ENCODE measurements at places on chromosomes 12 and 14.

DNA sequence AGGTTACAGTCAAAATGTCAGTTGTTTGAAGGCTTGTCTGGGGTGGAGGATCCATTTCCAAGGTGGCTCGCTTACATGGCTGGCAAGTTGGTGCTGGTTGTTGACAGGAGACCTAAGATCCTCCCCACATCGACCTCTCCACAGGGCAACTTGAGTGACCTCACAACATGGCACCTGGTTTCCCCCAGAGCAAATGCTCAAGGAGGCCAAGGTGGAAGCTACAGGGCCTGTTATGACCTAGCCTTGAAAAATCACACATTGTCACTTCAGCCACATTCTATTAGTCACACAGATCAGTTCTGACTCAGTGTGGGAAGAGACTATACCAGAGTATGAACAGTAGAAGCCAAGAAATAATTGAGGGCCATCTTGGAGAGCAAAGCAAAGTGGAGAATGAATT, 11.3 kb upstream of the GNG2 start:
- no peak for DNase-seq

DNA sequence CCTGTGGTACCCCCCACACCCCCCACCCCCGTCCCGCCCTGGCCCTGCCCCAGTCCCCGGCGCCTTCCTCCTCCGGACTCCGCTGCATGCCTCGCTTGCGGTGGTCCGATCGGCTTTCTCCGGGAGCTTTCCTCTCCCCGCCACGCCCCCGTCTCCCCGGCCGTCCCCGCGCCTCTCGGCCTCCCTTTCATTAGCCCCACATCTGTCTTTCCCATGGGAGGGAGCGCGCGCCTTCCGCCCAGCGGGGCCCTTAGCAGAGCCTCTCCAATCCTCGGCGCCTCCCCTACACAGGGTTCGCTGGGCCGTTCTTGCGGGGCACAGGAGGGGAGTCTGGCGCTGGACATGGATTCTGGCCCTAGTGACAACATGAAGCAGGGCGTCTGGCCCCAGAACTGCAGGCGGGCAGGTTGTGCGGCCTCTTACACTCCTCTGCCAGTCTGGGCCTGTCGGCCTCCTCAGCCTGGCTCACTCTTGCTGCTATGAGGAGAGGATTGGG, 1.5 kb upstream of the EFS start:
- DNase-seq = no peak

- no peak for DNase-seq
Measured at GRCh38 chr14:79881299-79881698, 330.0 kb downstream of the DIO2 start.

- no peak for DNase-seq
Measured at GRCh38 chr12:106369624-106370346, 12.2 kb downstream of the POLR3B start.

DNA sequence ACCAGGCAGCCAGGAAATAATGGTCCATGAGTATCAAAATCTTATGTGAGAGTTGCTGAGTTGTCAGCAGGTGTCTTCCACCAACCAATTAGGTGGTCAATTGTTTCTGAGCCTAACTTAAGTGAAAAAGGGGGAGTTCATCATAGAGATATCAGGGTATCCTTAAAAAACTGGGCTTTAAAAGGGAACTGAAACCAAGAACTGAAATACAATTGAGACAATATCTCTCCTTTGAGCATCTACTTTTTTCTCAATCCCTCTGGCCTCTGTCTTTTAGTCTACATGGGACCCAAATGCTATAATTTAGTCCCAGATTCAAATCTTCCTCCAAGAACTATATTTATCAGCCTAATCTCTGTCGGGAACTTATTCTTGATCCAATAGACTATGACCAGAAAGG, 201.0 kb downstream of the BTG1 start:
- DNase-seq = no peak

- no peak for DNase-seq
Measured at GRCh38 chr14:32006263-32007110, 70.6 kb upstream of the ARHGAP5 start.

GRCh38 chr14:80080601-80081000, 130.7 kb downstream of the DIO2 start:
- no peak for DNase-seq

DNA sequence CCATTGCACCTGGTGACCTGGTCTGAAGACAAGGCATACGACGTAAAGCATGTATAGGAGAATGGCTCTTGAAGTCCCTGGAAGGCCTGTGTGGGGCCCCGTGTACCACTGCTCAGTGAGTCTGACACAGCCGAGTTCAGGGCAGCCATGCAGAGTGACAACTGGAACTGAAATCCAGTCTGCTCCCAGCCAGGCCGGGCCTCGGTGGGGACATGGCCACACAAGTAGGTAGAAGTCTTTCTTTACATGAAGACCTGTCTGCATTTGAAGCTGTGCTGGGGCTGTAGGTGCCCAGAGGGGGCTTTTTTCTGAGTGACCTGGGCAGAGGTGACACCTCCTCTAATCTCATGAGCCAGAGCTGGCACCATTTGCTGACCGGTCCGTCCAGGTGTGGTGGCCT, 35.7 kb downstream of the ADGRD1 start:
- DNase-seq = no peak

GRCh38 chr14:30854492-30854891, 19.9 kb upstream of the COCH start:
- no peak for DNase-seq

GRCh38 chr14:60639674-60640073, 9.6 kb downstream of the SIX1 start:
- no peak for DNase-seq

DNA sequence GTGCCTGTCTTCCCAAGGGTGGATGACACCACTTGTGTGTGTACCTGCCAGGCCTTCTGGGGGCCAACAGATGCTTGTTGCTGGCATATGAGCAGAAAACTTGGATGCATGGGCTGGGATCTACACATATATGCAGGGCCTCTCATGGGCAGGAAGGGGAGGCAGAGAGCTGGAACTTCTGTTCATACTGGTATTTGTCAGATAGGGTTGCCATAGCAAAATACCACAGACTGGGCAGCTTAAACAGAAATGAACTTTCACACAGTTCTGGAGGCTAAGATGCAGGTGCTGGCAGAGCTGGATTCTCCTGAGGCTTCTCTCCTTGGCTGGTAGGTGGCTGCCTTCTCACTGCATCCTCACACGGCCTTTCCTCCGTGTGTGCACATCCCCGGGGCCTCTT, 121.8 kb downstream of the SUDS3 start:
- DNase-seq = no peak

DNA sequence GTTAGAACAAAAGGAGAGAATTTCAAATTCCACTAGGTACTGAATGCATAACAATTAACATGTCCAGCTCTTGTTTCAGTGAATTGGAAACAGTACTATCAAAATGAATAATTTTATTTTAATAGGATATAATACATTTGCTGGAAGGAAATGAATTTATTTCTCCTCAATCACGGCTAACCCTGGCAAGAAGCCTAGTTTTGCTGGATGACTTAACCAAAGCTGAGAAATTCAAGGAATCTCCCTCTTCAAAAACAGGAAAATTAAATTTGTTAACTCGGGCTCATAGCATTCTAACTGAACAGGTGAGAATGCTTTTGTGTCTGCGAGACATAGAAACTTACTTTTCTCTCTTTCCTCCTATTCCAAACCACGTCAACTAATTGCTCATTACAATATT, 163.5 kb upstream of the NEDD1 start:
- no peak for DNase-seq

DNA sequence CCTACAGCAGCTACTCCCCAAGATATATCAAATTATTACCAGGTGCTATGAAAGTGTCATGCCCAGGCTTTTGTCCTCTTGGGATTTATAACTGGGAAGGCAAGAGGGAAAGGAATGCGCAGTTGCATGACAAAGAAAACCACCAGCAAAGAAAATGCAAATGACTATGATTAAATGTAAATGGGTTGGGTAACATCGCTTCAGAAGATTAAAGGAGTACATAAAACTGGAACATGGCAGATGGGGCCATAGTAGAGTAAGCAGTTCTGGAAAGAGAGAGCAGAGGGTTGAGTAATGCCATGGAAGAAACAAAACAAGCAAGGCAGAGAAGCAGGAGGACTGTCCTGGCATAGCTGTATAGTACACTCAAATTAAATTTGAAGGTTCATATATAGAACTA, 493.1 kb downstream of the NOVA1 start:
- no peak for DNase-seq

- DNase-seq = no peak
Measured at GRCh38 chr12:40158592-40159111, 52.8 kb upstream of the SLC2A13 start.

- DNase-seq = no peak
Measured at GRCh38 chr12:37565112-37565511, 751.5 kb upstream of the ALG10B start.

DNA sequence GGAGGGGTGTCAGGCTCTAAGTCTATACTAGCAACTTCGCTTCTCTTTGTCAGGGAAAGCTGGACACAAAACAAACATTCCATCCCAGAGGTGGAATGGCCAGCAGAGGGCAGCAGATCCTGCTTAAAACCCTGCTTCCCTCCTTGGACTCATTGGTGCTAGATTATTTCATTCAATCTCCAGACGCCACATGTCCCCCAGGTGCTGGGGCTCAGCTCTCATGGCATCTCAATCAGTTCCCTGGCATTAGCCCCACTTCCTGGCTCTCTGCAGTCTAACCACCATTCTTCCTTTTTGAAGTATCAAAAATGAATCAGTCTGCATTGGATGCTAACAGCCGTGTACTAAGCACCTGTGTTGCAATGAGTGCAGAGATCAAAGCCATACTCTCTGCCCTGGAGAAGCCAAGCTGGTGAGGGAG, 8.1 kb upstream of the PPP1R1A start:
- DNase-seq = peak; percentile 64

- DNase-seq = no peak
Measured at GRCh38 chr12:90653040-90653439, 301.9 kb downstream of the CCER1 start.

DNA sequence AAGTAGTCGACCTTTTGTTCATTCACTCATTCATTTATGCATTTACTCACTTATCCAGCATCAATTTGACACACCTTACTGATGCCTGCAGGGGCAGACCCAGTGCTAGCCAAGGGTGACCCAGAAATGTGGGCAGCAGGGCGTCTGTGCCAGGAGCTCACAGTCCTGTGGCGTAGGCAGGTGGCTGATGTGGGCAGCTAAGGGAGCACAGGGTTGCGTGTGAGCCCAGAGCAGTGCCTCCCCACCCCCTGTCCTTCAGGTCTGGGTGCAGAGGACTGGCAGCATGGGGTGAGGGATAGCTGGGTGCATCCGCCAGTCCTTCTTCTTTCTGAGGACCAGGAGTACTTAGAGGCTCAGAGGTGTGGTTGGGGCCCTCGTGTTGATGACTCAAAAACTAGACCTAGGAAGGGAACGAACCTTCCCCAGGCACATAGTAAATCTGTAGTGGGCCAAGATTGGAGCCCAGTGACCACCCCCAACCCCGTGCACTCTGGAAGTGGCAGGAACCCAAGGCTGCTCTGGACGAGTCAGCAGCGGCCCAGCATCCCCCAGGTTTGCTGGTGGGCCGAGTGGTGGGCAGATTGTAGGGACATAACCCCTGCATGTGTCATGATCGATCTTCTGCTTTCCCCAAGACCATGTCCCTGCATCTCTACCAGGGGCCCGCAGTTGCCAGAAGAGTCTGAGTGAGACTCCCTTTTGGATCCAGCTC, 63.9 kb downstream of the BEGAIN start:
- DNase-seq = no peak

GRCh38 chr14:73997108-73997943, 21.8 kb downstream of the ENTPD5 start:
- no peak for DNase-seq

- DNase-seq = no peak
Measured at GRCh38 chr14:29587046-29587445, 340.6 kb downstream of the PRKD1 start.

DNA sequence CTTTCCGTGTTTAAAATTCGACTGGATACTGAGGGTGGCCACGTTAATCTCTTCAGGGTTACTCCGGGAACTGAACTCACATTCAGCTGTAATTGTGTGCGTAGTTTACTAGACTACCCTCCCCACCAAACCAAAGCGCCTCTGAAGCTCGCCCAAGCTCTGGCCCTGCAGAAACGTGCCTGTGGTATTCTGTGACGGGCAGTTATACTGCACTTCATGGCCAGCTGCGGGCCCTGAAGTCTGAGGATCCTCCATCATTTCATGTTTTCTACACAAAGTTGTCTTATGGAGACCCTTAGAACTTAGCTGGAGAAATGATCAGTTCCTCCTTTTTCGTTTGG, 688 bp downstream of the ZNF26 start:
- no peak for DNase-seq

DNA sequence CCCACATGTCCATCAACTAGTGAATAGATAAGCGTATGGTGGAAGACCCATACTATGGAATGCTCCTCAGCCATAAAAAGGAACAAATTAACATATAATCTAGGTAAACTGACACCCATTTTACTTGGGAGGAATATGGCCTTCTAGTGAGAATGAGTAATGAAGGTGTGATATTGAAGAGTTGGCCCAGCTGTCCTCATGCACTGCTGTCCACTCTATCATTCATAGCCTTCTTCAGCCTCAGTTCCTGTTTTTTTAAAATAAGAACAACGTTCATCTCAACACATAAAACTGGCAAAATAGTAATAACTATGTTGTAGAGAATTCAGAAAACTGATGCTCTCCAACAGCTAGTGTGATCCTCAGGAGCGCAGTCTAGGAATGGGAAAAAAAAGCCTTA, 26.5 kb upstream of the OXA1L start:
- no peak for DNase-seq

- no peak for DNase-seq
Measured at GRCh38 chr12:95820096-95820703, 29.6 kb upstream of the NTN4 start.

GRCh38 chr12:105427883-105428282, 97.4 kb downstream of the C12orf75 start:
- no peak for DNase-seq

DNA sequence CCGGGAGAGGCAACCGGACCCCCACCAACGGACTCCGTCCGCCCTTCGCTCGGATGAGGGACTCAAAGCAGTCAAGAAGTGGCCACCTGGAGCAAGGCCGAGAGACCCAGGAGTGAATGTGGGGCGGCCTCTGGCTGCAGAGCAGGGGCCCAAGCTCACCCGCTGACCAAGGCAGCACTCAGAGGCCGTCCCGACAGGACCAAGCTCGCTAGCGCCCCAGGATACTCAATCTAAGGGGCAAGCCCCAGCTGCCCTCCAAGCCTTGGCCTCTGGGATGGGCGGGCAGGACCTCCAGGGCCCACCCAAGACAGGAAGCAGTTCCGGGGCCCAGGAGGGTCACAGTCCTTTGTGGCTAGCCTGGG, 936 bp downstream of the AKT1 start:
- DNase-seq = peak; percentile 72

GRCh38 chr12:109880043-109880931, at the start of gene GLTP:
Gene GLTP (minus strand): TSS chr12:109880541. CDS start chr12:109880374, 167 bp downstream.
- DNase-seq = peak; percentile 98
